ENCODE measurements at places on chromosomes 4 and X.

- DNase-seq = no peak
These were observed 704.8 kb upstream of the TENM3 start for GRCh38 chr4:181538431-181538830.

GRCh38 chrX:136646602-136647239 is 1.2 kb upstream of the CD40LG start:
- DNase-seq = no peak

GRCh38 chr4:186216465-186217024 is 10.8 kb upstream of the KLKB1 start:
- no peak for DNase-seq

- peak; percentile 82 for DNase-seq
These were observed 736 bp downstream of the IDS start for GRCh38 chrX:149504226-149504914.

GRCh38 chr4:7683126-7683703 is 248.5 kb upstream of the PSAPL1 start:
- DNase-seq = no peak

DNA sequence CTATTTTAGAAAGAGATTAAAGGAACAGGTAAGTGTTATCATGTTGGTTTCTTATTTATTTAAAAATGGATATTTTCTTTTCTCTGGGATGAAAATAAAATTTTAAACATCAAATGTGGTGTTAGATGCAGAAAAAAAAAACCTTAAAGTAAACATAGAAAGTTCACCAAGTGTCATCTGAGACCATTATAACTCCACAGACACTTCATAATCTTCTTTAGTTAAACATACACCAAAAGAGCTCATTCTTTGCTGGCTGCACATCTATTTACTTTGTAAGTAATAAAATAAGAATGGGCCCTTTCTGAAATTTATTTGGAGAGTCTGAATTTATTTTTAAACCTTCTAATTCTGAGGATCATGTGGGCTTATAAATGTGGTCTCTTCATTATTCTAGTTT is 460.7 kb upstream of the CTSO start:
- DNase-seq = no peak

- DNase-seq = no peak
These were observed 15.6 kb downstream of the XPNPEP2 start for GRCh38 chrX:129754056-129755024.

DNA sequence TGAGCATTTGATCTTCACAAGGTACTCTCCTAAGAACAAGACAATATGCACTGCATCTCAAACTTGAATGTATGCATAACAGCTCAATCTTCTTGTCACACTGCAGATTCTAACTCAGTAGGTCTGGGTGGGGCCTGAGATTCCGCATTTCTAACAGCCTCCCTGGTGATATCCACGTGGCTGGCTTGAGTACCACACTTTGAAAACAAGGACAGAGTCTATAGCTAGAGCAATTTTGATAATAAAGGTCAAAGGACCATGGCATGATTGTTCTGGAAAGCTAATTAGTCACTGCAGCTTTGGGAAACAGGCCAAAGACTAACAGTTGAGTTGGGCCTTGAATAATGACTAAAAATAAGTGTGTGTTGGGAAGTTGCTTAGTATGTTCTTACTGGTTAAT is 213.3 kb downstream of the GBA3 start:
- DNase-seq = no peak

GRCh38 chrX:134931550-134931949 is 59.2 kb upstream of the SMIM10 start:
- DNase-seq = no peak

DNA sequence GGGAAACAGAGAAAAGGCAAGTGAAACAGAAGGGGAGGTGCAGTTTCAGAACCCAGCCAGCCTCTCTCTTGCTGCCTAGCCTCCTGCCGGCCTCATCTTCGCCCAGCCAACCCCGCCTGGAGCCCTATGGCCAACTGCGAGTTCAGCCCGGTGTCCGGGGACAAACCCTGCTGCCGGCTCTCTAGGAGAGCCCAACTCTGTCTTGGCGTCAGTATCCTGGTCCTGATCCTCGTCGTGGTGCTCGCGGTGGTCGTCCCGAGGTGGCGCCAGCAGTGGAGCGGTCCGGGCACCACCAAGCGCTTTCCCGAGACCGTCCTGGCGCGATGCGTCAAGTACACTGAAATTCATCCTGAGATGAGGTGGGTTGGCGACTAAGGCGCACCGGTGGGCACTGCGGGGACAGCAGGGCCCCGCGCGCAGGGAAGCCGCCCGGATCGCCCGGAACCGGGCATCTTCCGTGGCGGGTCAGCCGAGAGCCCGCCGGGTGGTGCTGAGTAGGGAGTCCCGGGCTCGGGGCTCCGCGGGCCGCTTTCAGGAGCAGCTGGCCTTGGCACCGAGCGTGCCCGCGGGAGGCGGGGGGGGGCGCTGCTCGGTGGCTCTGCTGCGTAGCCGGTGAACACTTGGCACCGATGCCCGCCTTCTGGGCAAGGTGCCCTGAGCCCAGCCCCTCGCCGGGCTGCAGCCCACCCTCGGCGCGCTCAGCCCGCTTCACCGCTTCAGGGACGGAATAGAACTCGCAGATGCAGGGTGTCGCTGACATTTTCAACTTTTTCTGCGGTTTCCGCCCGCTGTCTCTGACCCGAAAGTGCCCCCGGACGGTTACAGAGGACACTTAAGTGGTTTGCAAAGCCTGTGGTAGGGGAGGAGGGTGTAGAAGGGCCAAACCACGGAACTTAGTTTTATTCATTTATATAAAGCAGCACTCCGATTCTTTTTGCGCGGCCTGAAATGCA is at the start of gene CD38:
TSS of gene CD38 (plus strand) at position 40 of the 953 bp plus-strand sequence. CDS start at position 127, 87 bp downstream.
- peak; percentile 67 for DNase-seq

DNA sequence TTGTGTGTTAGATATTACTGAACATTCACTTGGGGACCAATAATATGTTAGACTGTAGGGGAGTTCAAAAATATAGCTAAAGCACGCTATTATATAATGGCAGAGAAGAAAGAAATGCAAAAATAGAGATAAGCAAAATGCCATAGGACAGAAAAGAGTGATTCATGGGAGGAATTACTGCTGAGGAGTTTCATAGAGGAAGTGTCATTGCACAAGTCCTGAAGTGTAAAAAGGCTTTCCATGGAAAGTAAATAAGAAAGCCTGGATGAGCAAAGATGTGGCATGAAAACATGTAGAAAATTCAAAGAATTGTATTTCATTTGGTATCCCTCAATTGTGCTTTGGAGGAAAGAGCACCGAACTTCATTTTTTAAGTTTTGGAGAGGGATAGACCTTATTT is 14.5 kb downstream of the HMGB2 start:
- DNase-seq = no peak

- DNase-seq = no peak
These were observed 166.7 kb upstream of the RPS6KA3 start for GRCh38 chrX:20433388-20433775.

- DNase-seq = no peak
These were observed 49.6 kb downstream of the SMAD1 start for GRCh38 chr4:145531223-145531622.

Data from activated CD4-positive, alpha-beta T cell treated with anti-CD3 and anti-CD28 coated beads, Interleukin-2, amount 50 U/mL, for 16 hours (primary cell).